ENCODE measurements at places on chromosomes 4 and X.

DNA sequence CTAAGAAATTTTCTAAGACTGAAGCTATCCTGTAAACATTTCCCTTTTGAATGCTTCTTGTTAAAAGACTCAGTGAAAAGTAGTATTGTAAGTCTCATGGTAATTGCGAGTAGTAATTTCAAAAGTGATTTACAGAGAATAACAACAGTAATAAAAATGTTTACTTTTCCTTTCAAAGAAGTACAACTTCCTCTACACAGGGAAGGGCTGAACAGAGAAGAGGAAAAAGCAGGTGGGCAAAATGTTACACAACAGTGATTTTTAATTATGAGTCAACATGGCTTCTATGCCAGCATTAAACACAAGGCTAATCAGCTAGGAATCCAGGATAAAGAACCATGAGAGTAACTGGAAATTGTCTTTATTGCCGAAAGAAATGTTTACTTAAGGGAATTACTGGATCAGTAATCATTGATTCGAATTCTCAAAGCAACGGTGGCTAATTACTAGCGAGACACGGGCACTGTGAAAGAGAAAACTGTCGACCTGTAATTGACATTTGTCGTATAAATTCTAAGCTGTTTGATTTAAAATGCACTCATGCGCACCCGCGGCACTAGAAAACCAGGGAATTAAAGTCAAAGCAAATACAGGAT is 15.4 kb downstream of the UTP3 start:
- DNase-seq, result peak; percentile 68

DNA sequence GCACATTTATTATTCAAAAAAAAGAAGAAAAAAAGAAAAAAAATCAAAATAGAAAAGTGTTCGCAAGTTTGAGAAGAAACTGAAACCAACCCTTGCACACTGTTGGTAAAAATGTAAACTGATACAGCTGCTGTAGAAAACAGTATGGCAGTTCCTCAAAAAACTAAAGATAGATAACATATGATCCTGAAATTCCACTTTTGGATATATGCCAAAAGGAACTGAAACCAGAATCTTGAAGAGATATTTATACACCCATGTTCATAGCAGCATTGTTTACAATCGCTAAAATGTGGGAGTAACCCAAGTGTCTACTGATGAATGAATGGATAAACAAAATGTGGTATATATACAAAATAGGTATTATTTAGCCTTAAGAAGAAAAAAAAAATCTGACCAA is 155.4 kb downstream of the TBCK start:
- DNase-seq, result no peak

- no peak for DNase-seq
These were observed 41.1 kb upstream of the AFF2 start for GRCh38 chrX:148459343-148459742.

GRCh38 chr4:170138580-170139194 is 48.9 kb upstream of the AADAT start:
- peak; percentile 58 for DNase-seq

- DNase-seq, result no peak
These were observed 721.6 kb downstream of the RPA4 start for GRCh38 chrX:97605271-97605670.

- DNase-seq, result no peak
These were observed 85.5 kb upstream of the TET2 start for GRCh38 chr4:105061136-105061696.

DNA sequence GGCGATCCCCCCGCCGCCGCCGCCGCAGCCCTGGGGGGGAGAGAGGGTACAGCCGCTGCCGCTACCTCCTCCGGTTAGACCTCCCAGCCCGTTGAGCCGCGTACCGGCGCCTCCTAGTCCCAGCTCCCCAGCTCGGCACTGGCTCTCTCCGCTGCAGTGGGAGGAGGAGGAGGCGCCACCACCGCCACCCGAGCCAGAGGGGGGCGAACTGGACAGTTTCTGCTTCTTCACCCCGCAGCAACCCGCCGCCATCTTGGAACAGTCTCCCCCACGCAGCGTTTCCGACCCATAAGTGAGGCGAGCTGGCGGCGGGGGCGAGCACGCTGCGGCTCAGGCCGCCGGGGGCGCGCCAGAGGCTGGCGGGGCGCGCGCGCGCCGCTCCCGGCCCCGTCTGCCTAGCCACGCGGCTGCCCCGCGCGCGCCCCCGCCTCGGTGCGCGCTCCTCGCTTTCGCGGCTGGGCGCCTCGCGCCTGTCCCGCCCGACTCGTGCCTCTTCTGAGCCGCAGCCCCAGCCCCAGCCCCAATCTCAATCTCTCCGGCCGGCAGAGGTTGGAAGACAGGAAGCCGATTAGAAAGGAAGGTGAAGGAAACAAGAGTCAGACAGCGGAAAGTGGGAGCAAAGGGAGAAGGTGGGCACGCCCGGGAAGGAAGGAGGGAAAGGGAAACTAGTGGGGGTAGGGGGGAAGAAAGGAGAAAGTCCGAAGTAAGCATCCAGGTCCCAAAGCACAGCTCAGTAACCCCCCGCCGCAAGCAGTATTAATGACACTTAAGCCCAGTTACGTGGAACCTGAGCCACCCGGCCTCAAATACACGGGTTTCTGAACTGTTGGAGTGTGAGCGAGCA is at the start of gene AMMECR1:
Gene AMMECR1, minus strand, starts transcription at position 266 of the 844 bp plus-strand sequence. Its CDS starts 14 bp downstream, at position 252.
- peak; percentile 74 for DNase-seq

DNA sequence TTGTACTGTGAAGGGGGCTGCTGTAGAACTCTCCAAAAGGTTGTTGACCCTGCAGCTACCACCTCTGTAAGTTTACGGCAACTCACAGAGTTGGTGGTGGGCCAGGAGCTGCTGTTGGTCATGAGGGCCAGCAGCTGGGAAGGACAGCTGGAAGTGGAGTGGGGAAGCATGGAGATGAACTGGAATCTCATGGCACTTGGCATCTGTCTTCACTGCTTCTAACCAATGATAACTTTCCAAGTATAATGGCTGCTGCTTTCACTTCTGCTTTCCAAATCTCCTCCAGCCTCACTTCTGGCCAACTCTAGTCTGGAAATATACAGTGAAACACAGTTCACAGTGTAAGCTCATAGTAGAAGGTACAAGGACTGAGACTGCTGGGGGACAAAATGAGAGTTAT is 126.5 kb upstream of the INTU start:
- DNase-seq, result no peak

DNA sequence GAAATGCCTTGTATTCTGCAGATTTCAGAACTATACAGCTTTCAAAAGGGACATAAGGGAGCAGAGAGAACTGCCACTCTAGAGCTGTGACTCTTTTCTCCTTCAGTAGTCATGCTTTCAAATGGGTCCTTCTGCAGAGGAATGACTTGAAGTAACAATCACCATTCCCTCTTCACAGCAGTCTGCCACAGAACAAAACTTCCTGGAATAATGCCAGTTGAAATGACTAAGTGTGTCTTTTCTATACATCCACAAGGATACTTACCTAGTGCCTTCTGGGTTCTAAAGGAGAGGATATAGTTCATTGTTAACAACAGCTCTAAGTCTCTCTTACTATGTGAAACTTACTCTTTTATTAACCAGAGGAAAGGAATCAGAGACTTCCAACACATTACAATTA is 515.4 kb upstream of the ATOH1 start:
- no peak for DNase-seq

- no peak for DNase-seq
These were observed 93.5 kb downstream of the RLIM start for GRCh38 chrX:74520896-74521295.

- DNase-seq, result no peak
These were observed 479.4 kb downstream of the AFF2 start for GRCh38 chrX:148979786-148980185.

GRCh38 chrX:42759881-42760280 is 18.1 kb downstream of the PPP1R2C start:
- no peak for DNase-seq

GRCh38 chrX:131405497-131405896 is 116.4 kb upstream of the IGSF1 start:
- no peak for DNase-seq

DNA sequence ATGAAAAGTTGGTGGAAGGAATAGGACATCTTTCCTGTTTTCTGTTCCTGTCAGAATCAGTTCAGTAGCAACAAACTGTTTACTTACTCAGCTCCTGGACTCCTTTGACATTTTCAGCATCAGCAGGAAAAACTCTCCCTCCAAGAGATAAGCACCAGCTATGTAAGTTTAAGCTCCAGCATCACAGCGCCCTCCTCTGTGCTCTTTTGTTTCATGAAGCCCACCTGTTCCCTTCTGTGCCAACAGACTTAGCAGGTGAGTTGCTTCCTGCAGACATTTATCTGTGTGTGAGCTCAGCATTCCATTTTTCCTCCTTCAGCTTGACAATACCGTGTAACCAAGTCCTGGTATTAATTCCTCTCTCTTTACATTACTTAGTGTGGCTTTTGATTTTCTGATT is 644.1 kb upstream of the AGA start:
- DNase-seq, result no peak

DNA sequence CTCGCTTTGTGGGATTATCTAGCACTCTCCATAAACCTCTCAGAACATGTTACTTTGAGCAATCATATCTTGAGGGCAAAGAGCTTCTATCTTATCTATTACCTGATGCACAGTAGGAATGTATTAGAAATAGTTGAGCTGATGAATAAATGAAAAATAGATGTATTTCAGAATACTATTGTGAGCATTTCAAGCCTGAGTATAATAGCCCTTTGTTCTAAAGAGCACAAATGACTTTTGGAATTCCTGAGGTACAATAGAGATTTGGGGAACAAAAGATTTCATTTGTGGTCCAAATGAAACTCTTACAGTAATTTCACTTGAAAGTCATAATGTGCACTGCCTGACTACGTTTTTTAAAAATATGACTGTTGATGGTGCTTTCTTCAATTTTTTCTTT is 159.5 kb downstream of the UGT8 start:
- no peak for DNase-seq

- no peak for DNase-seq
These were observed 61.3 kb downstream of the NPNT start for GRCh38 chr4:105956569-105956968.

DNA sequence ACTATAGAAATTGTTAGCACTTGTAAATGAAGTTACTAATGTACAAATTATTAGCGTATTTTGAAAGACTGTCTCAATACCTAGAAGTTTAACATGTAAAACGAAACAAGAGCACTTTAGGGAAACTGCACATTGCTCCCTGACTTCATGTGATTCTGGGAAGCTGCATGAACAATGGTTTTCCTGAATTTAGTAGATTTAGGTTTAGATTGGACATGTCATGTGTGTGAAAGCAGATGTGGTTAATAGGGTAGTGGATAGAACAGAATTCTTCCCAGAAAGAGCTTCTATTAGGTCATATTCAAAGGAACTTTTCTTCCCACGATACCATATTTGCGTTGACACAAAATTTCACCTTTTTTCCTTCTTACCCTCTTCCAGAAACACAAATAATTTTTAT is 14.9 kb upstream of the CXCL8 start:
- no peak for DNase-seq

- no peak for DNase-seq
These were observed 2.8 kb upstream of the CTBP1 start for GRCh38 chr4:1251773-1252066.

- no peak for DNase-seq
These were observed 54.4 kb upstream of the KLF3 start for GRCh38 chr4:38609614-38610013.

- DNase-seq, result no peak
These were observed 80.0 kb downstream of the FAT1 start for GRCh38 chr4:186643501-186644310.

GRCh38 chr4:158850800-158851644 is 82.2 kb downstream of the FNIP2 start:
- no peak for DNase-seq

GRCh38 chr4:174080361-174080760 is 203.1 kb downstream of the FBXO8 start:
- no peak for DNase-seq

DNA sequence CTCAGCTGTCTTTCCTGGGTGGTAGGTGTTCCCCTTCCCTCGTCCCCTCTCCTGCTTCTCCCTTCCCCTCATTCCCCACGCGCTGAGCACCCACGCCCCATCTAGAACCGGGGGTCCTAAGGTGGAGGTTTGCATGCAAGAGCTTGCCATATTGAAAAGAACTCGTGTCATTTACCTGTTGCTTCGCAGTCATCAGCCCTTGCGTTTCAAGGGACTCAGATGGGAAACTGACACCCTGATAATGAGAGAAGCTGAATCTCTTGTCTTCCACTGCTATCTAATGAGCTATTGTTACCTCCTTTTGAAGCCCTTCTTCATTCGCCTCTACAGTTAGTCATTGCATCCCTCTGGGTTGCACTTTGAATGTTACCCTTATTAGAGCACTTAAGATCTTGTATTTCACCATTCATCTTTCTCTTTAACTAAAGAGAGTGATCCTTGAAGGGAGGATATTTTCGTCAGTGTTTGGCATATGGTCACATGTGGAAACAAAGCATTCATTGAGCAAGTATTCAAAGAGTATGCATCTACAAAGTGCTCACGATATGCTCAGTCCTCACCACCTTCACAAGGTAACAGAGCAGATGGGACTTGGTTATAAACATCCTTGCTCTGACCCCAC is 25.7 kb downstream of the ARL9 start:
- no peak for DNase-seq

DNA sequence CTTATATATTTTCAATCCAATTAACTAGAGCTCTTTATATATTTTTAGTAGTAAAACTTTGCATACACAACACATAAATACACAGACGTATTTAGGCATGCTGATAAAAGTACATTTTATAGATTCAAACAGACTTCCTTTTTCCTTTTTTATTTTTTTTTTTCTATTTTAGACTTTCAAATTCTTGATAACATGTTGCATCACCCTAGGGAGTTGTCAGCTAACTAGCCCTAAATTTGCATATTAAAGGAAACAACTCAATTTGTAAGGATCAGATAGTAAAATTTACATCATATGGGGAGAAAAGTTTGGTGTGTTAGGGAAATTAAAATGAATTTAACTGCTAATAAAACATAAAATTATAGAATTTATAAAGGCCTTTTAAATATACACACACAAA is 47.4 kb upstream of the APOOL start:
- no peak for DNase-seq

GRCh38 chr4:183304067-183304466 is 16.0 kb downstream of the CLDN22 start:
- no peak for DNase-seq

DNA sequence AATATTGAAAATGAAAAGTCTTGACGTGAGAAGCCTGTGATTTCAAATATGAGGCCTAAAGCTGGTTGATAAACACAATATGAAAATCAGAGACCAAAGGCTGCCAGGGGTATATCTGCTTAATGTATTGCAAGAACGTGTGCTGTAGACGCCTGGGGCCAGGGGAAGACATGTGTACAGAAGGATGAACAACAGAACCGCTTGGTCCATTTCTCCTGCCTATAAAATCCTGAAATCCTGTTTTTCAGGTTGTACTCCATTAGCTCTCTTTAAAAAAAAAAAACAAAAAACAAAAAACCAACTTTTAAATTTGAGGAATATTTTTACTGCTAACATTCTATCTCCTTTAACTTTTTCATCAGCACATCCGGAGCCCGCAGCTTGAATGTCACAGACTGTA is 109.2 kb downstream of the STOX2 start:
- no peak for DNase-seq

- DNase-seq, result no peak
These were observed 19.7 kb downstream of the CXCL3 start for GRCh38 chr4:74018771-74019170.

DNA sequence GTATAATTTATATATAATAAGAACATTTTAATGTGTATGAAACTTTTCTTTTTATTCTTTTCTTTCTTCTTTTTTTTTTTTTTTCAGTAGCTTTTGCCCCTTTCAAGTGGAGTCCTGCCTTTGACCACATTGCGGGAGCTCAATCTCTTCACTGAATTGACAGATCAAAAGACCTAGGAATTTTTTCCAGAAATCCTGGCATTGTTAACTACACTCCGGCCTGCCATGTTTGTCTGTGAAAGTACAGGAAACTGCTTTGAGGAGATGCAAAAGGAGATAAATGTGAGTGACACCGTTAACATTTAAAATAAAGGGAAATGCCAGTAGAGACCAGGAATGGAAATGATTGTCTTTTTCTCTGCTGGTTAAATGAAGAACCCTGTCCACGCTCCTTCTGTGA is 159.3 kb upstream of the VCX3A start:
- no peak for DNase-seq
